ENCODE measurements at places on chromosomes 16 and 17.

GRCh38 chr17:82320956-82321927 is 3.8 kb upstream of the CD7 start:
- no peak for DNase-seq

- no peak for DNase-seq
These were observed 18.9 kb upstream of the P2RX1 start for GRCh38 chr17:3935140-3935542.

DNA sequence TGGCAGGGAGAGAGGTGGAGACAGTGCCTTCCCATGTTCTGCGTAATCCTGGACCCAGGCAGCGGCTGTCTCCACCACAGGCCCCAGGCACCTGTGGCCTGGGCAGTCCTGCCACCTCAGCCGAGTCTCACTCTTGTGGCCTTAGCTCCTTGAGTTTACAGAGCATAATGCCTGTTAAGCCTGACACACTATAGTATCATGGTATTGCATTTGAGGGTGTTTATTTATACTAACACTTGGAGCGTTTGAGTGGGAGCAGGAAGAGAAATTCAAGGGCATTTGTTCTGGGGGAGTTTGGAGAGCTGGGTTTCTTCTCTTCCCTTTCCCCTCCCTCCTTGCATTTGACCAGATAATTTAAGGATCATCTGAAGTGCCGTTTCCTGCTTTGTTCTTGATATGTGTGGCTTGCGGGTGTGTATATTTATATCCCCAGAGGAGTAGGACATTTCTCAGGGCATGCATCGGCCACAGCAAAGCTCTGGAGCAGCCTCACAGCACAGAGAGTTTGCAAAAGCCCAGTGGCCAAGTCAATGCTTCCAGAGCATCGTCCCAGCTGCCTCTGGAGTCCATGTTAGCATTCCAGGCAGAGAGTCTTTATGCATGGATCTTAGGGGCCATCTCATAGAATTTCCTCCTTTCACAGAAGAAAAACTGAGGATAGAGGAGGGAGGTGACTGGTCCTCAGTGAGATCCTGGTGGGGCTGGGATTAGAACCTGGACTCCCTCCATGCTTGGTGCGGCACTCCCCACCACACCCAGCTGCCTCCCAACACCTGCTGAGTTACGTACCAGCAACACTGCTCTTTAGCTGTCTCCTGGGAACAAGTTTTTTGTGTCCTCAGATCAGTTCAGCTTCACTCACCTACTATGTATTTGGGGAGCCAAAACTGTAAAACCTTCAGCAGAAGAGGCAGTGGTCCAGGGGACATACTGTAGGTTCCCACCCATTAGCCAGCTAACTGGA is 222.8 kb downstream of the CCDC182 start:
- DNase-seq, result no peak

GRCh38 chr16:81232740-81233367 is 5.6 kb upstream of the BCO1 start:
- DNase-seq, result no peak

GRCh38 chr16:81560979-81561657 is 116.5 kb downstream of the CMIP start:
- DNase-seq, result no peak

- DNase-seq, result no peak
These were observed 4.1 kb downstream of the NUFIP2 start for GRCh38 chr17:29289852-29290251.

- no peak for DNase-seq
These were observed 39.1 kb downstream of the HOXB1 start for GRCh38 chr17:48491527-48492273.

DNA sequence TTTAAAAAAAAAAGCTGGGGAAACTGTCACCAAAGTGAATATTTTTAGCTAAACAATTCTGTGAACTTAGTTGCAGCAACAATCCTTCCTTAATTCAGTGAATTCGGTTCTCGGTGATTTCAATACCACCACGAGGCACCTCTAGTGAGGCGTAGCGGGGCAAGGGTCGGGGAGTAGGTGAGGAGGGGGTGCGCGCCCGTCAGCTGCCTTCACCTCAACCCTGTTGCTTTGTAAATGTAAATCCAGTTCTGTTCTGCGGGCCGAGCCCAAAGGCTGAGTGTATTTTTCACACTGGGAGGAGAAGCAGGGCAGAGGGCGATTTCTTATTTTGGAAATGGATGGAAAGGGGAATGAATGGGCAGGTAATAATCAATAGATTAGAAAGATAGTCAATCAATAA is 17.4 kb downstream of the SALL1 start:
- no peak for DNase-seq

DNA sequence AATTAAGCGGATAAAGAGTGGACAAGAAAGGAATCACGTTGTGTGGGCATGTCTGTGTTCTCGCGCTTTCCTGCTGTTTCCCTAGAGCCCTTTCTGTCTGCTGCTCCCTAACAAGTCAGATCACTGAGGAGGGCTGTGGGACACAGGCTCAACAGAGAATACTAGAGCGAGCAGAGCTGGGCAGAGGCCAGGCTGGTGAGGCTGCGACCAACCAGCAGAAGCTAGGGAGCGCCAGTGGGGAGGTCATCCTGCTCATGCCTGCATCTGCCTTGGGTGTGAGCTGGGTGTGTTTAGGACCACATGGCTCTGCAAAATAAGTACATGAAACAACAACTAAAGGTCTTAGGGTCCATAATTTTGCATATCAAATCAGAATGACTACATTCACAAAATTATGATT is 11.5 kb upstream of the FOXJ1 start:
- peak; percentile 38 for DNase-seq

GRCh38 chr16:996681-997080 is 15.1 kb downstream of the SOX8 start:
- no peak for DNase-seq

GRCh38 chr16:3573146-3573815 is 3.9 kb downstream of the NLRC3 start:
- DNase-seq, result no peak

DNA sequence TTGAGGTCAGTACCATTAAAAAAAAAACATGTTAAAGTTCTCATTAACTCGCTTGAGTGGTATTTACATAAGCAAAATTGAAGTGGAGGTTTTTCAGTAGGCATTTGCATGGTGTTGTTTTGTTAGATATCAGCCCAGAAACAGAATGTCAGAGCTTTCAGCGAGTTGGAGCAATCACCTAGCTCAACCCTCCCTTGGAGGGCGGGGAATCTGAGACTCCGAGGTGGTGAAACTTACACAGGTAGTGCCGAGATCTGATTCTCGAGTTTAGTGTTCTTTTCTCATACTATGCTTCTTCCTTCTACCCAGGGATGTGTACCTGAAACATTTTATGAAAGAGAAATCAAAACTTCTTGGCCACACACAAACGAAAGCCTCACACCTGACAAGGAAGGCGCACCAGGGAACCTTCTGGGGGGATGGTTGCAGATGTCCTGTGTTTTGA is 6.6 kb downstream of the SEC14L1 start:
- DNase-seq, result no peak

GRCh38 chr16:59864981-59865666 is 1131.0 kb upstream of the GOT2 start:
- DNase-seq, result no peak

GRCh38 chr16:70578035-70578434 is 54.4 kb downstream of the SF3B3 start:
- no peak for DNase-seq

- no peak for DNase-seq
These were observed 3.2 kb upstream of the GP1BA start for GRCh38 chr17:4928881-4929280.

DNA sequence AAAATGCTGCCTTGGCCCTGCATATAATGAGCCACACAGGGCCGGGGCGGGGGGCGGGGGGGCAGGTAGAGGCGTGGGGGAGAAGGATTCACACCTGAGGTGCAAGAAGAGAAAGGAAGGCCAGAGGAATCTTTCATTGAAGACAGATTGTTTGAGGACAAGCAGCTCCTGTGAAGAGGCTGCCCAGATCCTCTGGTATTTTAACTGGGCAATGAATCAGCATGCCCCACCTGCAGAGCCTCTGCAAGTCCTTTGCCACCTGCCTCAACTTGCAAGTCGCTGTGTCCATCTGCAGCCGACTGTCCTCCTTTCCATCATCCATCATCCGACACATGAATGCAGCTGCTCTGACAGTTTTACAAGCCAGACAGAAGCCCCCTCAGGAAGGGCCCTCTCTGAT is 1.2 kb upstream of the SOST start:
- no peak for DNase-seq

GRCh38 chr16:87725596-87726235 is 40.1 kb downstream of the KLHDC4 start:
- DNase-seq, result no peak

DNA sequence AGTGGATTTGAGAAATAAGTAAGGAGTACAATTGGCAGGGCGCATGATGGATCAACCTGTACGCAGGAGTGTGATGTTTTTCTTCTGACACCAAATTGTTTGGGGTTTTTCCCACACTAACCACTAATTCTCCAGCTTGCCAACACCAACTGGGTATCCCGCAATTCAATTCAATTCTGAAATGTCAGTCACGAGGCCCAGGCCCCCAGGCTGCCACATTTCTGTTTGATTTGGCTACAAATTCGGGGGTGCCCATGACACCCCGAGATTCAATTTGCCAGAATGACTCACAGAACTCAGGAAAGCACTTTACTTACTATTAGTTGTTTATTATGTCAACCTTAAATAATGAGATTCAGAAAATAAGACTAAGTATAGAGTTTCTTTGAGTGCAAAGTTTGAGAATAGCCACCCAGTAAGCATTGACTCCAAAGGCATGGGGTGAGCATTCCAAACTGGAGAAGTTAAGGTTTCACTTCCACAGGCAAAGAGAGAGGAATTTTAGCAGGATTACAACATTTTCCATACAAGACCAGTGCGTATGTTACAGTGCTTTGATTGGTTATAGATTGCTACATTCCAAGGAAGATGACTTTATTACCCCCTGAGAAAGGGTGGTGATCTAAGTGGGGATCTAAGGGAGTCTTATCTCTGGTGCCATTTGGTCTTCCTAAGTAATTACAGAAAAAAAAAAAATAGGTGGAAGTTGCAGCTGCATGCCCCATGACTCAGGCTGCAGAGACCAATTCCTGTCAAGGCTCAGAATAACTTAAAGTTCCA is 11.5 kb downstream of the SLC46A1 start:
- no peak for DNase-seq

Data from Ammon's horn (tissue), 1 donor.